Fibroblast of skin of scalp (primary cell): ENCODE measurements at places on chromosomes 4 and X.
A peak's percentile ranks its signal among the peaks of the same experiment; 100 is the strongest.

- DNase-seq = no peak
Measured at GRCh38 chr4:172061204-172061603, 248.0 kb downstream of the GALNTL6 start.

- DNase-seq = no peak
Measured at GRCh38 chr4:20723019-20723418, 22.8 kb downstream of the PACRGL start.

- no peak for DNase-seq
Measured at GRCh38 chrX:1885116-1885515, 270.3 kb downstream of the ASMT start.

- DNase-seq = peak; percentile 89
Measured at GRCh38 chr4:76758290-76758882, 139.6 kb downstream of the SOWAHB start.

DNA sequence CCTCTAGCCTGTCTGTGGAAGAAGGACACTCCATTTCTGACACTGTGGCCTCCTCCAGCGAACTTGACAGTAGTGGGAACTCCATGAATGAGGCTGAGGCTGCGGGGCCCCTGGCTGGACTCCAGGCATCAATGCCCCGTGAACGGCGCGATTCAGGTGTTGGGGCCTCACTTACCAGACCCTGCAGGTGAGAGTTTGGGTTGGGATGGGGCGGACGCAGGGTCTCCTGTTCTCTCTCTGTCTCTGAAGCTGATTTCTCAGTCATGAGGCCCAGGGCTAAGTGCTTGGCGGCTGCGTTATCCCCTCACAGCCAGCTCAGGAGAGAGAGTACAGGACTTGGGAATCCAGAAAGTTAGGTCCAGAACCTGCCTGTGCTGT lies 71.0 kb downstream of the STARD8 start:
- no peak for DNase-seq

- DNase-seq = no peak
Measured at GRCh38 chrX:133726642-133727041, 258.8 kb downstream of the GPC3 start.

DNA sequence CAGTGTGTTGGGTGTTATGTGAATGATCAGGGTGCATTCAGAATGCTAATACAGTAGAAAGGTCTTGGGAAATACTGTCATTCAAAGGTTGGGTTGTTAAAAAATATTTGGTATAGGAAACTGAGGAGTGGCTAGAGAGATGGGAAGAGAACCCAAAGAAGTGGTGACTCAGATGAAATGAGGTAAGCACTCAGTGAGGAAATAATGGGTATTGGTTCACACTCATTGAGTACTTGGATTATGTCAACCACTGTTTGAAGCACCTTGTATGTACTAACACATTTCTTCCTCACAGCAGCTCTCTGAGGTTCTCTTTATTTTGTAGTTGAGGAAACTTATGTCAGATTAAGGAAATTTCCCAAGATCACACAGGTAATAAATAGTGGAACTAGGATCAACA lies 40.8 kb upstream of the NUDT6 start:
- no peak for DNase-seq

DNA sequence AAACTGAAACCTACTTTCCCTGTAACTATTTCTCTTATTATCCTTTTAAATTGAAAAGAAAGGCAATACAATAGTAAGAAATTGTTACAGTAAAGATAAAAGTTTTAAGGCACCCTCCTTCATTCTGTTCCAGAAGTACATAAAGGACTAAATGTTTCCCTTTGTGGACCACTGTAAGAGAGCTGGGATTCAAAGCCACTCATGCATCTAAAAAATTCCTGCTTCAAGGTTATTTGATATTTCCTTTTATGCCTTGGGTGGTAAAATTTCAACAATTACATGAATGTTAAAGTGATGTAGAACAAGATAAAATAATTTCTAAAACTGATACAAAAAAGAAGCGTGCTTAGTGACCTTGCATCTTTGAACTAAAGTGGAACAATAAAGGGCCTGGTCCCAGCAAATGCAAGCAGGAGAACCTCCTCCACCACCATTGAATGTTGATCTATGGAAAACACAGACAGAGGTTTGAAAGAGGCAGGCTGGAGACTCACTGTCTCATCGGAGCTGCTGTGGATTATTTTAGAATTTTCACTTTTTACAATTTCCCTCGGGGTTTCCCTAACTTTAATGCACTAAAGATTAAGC lies 42.3 kb upstream of the PRSS12 start:
- DNase-seq = no peak

DNA sequence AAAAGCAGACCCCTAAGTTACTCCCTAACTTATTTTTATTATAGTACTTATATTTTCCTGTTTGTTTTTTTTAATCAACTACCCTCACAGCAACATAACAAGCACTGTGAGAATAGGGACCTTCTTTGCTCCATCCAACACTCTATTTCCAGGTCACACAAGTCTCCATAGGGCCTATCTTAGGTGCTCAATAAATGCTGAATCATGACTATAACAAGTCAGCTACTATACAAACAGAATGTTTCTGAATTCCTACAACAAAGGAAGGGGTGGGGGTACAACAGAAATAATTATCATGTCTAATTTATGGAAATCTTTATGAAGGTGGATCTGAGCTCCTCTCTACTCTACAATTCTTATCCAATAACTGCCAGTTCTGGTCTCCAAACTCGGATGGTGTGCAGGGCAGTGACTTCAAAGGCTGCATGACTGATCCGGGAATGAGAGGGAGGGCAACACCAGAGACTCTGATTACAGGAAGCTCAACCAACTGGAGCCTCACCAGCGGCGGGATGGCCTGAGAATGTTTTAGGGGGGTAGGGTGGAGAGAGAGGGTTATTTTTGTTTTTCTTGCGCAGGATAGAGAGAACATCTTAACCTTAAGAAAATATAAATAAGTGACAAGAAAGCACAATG lies 71.1 kb downstream of the HADH start:
- no peak for DNase-seq

DNA sequence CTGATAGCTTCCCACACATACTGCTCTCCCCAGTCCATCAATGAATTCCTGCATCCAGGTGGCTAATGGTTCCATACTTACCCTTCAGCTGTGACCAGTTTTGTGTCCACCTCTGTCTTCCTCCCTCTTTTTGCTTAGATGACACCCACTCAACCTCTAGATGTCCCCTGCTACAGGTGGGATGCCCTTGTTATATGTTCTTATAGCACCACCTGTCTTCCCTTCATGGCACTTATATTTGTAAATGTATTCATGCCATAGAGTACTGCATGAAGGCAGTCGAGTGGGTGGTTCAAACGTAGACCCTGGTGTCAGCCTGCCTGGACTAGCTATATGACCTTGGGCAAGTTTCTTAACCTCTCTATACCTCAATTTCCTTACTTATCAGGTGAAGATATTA lies 6.5 kb upstream of the USP46 start:
- no peak for DNase-seq

DNA sequence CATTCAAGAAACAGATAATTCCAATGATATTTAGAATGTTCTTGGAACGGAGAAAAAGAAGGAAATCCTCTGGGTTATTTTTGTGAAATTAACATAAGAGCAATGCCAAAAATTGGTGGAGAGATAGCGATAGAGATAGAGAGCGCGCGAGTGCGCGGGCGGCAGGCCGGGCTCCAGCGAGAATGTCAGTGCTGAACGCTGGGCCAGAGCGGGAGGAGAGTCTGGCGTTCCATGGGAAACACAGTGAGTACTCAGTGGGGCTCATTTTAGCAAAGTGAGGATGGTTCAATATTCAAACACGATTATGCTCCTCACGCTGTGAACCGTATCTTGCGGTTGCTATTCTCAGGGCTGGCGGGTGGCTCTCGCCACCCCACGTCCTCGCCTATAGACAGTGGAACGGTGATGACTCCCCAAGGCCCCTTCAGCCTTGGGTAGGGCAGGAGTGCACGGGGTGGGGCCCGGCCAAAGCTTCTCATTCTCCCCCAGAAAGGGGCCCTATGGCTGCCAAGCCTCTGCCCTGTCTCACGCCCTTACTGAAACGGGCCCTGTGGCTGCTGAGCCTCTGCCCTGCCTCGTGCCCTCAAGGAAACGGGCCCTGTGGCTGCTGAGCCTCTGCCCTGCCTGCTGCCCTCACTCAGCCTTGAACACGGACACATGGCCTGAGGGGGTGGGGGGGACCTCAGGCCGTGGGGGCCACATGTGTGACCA lies 16.9 kb downstream of the CPLX1 start:
- no peak for DNase-seq

DNA sequence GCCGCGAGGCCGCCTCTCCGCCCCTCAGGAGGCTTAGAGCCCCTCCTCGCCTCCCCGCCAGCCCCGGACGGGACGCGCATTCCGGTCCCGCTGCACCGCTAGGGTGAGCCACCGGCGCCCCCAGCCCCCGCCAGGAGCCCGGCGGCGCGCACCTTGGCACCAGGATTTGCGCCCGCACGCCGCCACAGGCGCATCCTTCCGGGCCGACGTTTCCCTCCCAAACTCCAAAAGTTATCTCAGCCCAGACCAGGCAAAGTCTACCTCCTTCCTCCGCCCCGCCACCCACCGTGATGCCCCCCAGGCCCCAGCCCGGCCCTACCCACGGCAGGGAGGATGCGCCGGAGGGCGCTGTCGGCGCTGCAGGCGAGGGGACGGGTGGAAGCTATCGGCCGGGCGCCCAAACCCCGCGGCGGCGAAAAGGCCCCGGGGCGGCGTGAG lies 538 bp downstream of the SCML2 start:
- DNase-seq = no peak

GRCh38 chr4:29052266-29052665 lies 1667.9 kb upstream of the PCDH7 start:
- no peak for DNase-seq

GRCh38 chr4:18695733-18696527 lies 674.4 kb upstream of the LCORL start:
- no peak for DNase-seq
